ENCODE measurements at places on chromosomes 3 and 15. TPM values are rescaled to one million over a fixed set of nuclear protein-coding genes. Genes with fewer than 3 reads are reported as not detected.

ISL2 gene
- not detected for total RNA-seq

INAFM2 gene
- 39.5 TPM for total RNA-seq

IL17RE gene
- 22.6 TPM for total RNA-seq

SPATA12 gene
- total RNA-seq = 0.38 TPM

GHSR gene
- total RNA-seq = not detected

PGBD4 gene
- 1.3 TPM for total RNA-seq

RARB gene
- 5.8 TPM for total RNA-seq

WDR6 gene
- 172 TPM for total RNA-seq

MCF2L2 gene
- total RNA-seq = 1.2 TPM

CEMIP gene
- 17.3 TPM for total RNA-seq

MYZAP gene
- total RNA-seq = 30.9 TPM

SLC22A14 gene
- 0.20 TPM for total RNA-seq

APEH gene
- 88.5 TPM for total RNA-seq

PPP2R3A gene
- total RNA-seq = 7.4 TPM

CCDC80 gene
- total RNA-seq = 60.4 TPM

CTXND1 gene
- total RNA-seq = 1.9 TPM

SNRPN gene
- 91.1 TPM for total RNA-seq

KNG1 gene
- 0.14 TPM for total RNA-seq

C2CD4B gene
- 3.5 TPM for total RNA-seq

HDC gene
- total RNA-seq = 4.1 TPM

CHRNA7 gene
- 0.75 TPM for total RNA-seq

MUC13 gene
- total RNA-seq = not detected

EXD1 gene
- not detected for total RNA-seq

CCR3 gene
- total RNA-seq = 0.43 TPM

EPHA6 gene
- not detected for total RNA-seq

ZNF148 gene
- total RNA-seq = 47.5 TPM

IMPG2 gene
- 0.29 TPM for total RNA-seq

BNC1 gene
- total RNA-seq = 3.1 TPM

MYH15 gene
- 0.90 TPM for total RNA-seq

NOX5 gene
- 0.14 TPM for total RNA-seq

HACL1 gene
- 15.2 TPM for total RNA-seq

USP4 gene
- 69.6 TPM for total RNA-seq

ADAMTS9 gene
- 30.1 TPM for total RNA-seq

A4GNT gene
- not detected for total RNA-seq

CACNA2D2 gene
- total RNA-seq = 119 TPM

TEX9 gene
- total RNA-seq = 7.0 TPM

PLSCR5 gene
- not detected for total RNA-seq

ZPLD1 gene
- not detected for total RNA-seq

GOLGA8N gene
- 14.1 TPM for total RNA-seq

ARRDC4 gene
- 31.6 TPM for total RNA-seq

NANOGP8 gene
- total RNA-seq = not detected

Measured in upper lobe of right lung (tissue), 1 donor.